ENCODE measurements at places on chromosomes 3 and 15.
A peak's percentile ranks its signal among the peaks of the same experiment; 100 is the strongest.

GRCh38 chr15:61687651-61688050, 372.6 kb downstream of the VPS13C start:
- no peak for DNase-seq

- DNase-seq: no peak
Measured at GRCh38 chr3:54917862-54918261, 10.0 kb downstream of the LRTM1 start.

DNA sequence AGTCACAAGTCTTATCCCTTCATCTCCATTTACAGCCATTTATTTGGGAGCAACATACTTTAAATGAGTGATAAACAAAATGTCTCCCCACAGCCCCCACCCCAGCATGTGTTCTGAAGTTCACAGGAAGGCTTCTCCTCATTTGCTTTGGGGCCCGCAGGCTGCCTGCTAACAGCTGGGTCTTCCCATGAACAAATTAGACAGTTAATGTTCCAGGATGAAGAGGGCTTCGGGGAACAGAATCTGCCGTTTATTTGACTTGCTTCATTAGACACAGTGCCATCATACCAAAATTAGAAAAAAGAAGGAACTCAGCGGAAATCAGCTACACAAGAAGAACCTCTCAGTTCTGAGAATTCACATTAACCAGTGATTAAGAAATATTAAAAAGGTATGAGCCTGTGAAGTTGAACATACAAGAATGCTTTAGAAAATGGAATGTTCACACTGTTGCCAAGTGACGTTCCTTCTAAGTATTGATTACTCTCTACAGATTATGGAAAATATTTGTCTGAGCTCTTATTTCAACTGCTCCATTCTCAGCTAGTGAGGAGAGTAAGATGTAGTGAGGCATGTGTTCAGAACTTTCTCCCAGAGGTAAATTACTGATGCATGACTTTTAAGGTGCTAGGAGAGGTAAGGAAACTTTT, 107.5 kb upstream of the THBS1 start:
- DNase-seq: no peak

- DNase-seq: no peak
Measured at GRCh38 chr3:98628317-98628716, 34.9 kb upstream of the CPOX start.

GRCh38 chr15:41281236-41281635, 50.2 kb downstream of the CHP1 start:
- DNase-seq: no peak

- DNase-seq: no peak
Measured at GRCh38 chr3:40800343-40800742, 275.6 kb downstream of the ZNF621 start.

DNA sequence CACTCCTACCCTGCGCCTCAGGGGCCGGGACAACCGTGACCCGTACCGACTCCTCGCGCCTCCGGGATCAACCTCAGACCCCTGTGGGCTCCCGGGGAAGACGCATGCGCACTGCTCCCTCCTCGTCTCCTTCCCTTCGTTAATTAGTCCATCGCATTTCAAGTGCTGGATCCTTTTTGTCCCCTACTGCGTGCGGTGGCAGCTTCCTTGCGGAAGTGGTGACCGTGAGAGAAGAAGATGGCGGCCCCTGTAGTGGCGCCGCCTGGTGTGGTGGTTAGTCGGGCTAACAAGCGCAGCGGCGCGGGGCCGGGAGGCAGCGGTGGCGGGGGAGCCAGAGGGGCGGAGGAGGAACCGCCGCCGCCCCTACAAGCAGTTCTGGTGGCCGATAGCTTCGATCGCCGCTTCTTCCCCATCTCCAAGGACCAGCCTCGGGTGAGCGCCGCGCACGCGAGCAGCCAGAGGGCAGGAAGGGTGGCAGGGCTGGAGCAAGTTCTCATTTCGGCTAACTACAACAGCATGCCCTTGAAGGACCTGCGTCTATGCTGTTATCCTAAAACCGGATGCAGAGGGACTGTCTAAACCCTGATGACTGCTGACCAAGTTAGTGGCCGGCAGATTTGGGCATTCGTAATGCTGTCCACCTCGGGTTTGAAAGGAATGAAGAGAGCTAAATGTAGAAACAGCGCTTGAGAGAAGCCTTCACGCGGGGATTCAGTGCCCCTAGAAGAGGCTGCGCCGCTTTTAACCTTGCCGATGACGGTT, at the start of gene EIF2B5:
EIF2B5 (plus strand) TSS at position 210 of the 762 bp plus-strand sequence; CDS start at position 238, 28 bp downstream.
- DNase-seq: peak; percentile 91

DNA sequence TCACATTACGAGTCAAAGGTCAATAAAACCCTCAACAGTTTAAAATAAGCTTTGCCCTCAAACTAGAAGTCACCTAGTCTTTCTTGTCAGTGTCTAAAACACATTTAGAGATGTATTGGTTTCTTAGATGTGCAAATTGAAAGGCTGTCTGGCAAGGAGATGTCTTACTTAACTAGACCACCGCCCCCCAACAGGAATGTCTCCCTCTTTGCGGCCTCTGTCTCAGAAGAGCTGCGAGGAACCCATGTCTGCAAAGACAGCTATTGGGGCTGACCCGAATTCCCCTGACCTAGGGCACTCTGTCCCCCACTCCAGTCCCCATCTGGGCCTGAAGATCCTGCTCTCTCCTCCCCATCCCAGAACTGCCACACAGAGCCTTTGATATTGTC, 46.3 kb downstream of the ZIC4 start:
- DNase-seq: no peak

- no peak for DNase-seq
Measured at GRCh38 chr3:52539010-52539653, 2.7 kb downstream of the UQCC5 start.

- DNase-seq: no peak
Measured at GRCh38 chr3:12999147-13000140, 73.8 kb downstream of the IQSEC1 start.

DNA sequence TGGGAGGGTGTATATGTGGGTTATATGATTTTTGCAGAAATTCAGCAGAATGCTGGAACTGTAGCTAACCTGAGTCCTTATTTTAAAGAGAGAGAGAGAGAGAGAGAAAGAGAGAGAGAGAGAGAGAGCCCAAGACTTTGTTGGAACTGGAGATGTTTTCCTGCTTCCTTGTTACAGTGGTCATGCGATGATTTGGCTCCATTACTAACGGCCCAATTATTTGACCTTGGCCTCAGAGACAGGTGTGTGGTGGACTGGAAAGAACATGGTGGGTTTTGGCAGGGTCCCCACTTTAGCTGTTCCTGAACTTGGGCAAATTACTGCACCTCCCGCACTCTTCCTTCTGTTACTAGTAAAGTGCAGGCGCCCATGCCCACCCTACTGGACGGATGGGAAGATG, 14.8 kb upstream of the ACSBG1 start:
- DNase-seq: no peak

- no peak for DNase-seq
Measured at GRCh38 chr3:29605845-29606244, 325.0 kb downstream of the RBMS3 start.

DNA sequence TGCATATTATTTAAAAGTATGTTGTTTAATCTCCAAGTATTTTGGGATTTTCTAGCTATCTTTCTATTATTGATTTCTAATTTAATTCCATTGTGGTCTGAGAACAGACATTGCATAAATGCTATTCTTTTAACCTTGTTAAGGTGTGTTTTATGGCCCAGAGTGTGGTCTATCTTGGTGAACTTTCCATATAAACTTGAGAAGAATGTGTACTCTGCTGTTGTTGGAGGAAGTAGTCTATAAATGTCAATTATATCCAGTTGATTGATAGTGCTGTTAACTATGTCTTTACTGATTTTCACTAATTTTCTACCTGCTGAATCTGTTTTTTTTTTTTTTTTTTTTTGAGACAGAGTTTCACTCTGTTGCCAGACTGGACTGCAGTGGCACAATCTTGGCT, 180.9 kb downstream of the ZNF621 start:
- no peak for DNase-seq

DNA sequence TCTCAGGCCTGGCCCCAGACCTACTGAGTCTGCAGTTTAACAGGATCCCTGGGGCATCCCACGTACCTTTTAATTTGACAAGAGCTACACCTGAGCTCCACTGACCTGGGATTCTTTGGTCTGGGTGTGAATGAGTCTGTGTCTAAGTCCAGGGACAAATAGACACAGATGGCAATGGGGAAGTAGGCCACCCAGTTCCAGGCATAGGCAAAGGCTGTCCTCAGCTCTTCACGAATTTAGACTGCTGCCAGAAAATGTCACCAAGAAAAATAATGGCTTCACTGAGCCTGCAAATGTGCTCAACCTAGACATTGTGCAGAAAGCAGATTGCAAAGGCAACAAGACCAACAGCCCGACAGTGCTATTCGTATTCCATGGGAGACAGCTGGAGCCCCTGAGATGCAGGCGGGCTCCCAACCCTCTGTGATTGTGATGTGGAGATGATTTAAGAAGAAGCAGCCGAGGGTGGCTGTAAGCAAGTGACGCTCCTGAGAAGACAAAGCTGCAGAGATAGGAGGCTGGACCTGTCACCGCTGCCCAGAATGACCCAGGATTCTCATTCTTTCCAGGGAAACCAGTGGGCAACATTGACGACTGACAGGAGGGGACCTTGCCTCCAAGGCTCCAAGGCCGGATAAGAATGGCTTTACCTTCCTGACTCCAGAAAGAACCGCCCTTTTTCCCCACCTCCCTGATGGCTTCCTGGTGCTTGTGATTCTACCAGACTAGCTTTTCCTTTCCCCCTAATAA, 39.8 kb upstream of the IREB2 start:
- no peak for DNase-seq

DNA sequence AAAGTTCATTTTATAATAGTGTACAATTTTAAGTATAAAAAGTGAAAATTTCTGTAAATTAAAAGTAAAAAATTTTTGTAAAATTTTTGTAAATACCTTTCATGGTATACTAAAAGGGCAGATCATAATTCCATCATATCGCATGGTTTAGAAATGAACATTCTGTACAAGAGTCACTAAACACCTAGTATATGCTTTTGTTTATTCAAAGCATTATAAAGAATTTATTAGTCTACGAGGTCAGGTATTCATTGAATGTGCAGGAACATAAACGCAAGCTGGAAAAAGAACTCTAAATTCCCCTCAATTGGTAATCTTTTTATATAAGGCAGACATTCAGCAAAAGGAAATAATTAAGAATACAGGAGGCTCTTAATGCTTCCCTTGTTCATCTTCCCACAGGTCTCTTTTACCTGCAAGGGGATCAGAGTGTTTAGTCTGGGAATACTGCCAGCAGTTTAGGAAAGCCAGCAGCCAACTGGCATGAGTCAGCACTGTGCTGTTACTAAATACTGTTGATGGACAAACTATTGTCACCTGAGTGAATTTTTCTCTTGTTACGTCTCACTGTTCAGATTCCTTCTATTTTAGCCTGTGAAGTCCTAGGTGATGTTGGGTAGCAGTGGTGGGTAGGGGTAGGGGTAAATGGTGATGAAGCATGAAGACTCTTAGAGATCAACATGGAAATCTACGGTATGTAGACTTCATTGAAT, 70.1 kb downstream of the UQCC5 start:
- DNase-seq: no peak

DNA sequence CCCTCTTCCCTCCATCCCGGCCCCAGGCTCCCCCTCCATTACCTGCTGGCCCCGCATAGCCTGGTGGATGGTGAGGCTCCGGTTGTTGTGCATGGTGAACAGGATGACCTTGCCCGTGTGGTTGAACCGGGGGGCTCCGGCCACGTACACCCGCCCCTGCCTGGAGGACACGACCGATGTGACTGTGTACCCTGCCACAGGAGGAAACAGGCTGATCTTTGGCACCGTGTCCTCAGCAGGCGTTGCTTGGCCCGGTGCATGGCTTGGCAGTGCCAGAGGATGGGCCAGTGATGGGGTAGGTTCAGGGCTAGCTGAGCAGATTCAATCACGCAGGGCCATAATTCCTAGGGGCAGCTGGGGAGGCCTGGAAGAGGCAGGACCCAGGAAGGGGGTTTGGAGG, 58.1 kb downstream of the FEM1B start:
- no peak for DNase-seq

DNA sequence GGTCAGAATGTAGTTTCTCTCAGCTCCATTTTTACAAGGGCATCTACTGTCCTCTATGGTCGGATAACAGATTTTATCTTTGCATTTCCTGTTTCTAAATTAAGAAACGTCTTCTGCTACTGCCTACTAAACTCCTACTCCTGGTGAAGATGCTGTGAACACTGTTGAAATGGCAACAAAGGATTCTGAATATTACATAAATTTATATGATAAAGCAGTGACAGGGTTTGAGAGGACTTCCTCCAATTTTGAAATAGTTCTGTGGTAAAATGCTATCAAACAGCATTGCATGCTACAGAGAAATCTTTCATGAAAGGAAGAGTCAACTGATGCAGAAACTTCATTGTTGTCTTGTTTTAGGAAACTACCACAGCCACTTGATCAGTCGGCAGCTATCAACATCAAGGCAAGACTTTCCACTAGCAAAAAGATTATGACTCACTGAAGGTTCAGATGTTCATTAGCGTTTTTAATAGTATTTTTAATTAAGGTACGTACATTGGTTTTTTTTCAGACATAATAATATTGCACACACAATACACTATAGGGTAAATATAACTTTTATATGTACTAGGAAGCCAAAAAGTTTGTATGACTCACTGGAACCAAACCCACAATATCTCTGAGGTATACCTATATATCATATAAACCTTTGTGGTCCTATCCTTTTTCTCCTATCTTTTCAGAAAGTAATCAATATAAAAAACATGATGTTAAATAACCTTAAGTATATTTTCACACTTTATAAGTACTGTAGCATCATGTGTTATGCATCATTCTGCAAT, 156.1 kb downstream of the STAG1 start:
- no peak for DNase-seq

GRCh38 chr15:55357774-55358173, 38.8 kb downstream of the PIGB start:
- no peak for DNase-seq

GRCh38 chr15:64775551-64776401, at the start of gene RBPMS2:
Gene RBPMS2 (minus strand): TSS chr15:64775589. CDS start chr15:64775319, 270 bp downstream.
- DNase-seq: peak; percentile 11

DNA sequence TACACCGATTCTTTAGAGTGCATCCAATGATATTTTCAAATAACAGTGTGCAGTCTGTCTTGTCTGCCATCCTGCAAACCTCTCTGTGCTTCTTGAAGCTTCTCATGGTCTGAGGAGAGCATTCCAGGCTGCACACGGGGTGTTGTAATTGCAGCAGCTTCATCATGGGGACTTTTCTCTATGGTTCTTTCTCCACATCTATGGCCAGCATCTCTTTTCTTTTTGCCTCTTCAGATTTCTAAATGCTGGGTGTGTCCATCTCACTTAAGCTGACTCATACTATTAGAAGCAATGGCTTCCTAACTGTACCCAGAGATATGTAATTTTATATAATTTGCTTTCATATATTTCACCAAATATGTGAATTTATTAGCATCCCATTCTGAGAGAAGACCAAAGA, 63.8 kb upstream of the EPHB3 start:
- DNase-seq: no peak

DNA sequence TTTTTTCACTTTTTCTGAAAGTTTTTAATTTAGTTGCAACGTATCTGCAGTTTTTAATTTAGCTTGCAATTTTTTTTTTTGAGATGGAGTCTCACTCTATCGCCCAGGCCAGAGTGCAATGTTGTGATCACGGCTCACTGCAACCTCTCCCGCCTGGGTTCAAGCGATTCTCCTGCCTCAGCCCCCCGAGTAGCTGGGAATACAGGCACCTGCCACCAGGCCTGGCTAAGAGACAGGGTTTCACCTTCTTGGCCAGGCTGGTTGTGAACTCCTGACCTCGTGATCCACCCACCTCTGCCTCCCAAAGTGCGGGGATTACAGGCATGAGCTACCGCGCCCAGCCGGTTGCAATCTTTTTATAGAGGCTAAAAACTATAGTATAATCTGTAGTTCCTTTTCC, 142.9 kb upstream of the ALCAM start:
- no peak for DNase-seq

All from activated CD4-positive, alpha-beta T cell treated with anti-CD3 and anti-CD28 coated beads for 48 hours (primary cell).